ENCODE measurements at places on chromosomes 3 and 15.

DNA sequence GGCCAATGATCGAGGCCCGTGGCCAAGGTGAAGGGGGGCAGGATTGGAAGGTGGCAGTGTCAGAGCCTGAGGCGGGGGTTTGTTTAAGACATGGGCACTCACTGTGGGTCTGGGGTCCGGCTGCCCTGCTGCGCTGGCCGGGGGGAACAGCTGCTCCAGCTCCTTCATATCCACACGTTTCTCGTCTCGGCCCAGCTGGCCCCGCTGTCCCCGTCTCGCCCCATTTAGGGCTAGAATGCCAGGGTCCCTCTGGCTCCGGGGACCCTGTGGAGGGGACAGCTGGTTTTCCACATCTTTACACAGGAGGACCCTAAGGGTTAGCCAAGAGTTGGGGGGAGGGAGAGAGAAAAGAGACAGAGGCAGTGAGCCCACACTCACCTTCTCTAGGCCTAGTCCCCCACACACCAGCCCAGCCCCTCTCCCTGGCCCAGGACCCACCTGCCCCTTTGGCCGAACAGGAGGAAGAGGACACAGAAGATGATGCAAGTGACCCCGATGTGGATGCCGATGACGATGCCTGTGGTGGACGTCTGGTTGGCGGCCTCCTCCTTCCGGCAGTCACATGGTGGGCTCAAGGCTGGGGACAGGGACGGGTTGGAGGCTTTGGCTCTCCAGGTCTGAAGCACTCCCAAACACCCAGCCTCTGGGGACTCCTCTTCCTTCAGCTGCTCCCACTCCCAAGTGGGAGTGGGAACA lies 25.0 kb downstream of the RNU5B-1 start:
- DNase-seq = no peak

GRCh38 chr15:61916104-61916503 lies 144.1 kb downstream of the VPS13C start:
- no peak for DNase-seq

- no peak for DNase-seq
Observed at GRCh38 chr3:71317749-71318457, 265.6 kb downstream of the FOXP1 start.

DNA sequence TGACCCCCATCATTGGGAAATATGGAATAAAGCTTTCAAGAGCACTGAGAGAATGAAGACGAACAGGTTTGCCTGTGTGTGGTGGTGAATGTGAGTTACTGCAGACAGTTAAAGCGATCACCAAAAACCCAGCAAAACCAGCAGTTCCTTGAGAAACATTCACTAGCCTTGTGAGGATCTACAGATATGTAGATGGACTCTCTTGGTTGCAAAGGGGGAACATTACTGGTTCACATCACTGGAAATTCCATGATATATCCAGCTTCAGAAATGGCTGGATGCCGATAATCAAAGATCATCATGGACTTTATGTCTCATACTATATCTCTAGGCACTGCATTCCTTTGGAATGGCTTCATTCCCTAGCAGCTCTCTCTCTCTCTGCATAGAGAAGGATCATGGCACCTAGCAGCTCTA lies 10.2 kb upstream of the HERC1 start:
- no peak for DNase-seq

DNA sequence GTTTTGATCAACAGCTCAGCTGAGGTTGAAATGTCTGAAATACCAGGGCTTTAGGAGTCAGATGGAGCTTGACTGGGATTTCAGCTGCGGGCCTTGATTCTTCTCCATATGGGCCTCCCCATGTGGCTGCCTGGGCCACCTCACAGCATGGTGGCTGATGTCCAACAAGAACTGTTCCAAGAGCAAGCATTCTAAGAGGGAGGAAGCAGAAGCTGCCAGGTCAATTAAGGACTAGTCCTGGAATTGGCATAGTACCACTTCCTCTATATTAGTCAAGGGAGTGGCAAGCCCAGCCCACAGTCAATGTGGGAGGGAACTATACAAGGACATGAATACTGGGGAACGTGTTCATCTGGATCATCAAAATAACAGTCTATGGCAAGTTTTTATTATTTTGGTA lies 181.7 kb upstream of the ANKRD28 start:
- no peak for DNase-seq

DNA sequence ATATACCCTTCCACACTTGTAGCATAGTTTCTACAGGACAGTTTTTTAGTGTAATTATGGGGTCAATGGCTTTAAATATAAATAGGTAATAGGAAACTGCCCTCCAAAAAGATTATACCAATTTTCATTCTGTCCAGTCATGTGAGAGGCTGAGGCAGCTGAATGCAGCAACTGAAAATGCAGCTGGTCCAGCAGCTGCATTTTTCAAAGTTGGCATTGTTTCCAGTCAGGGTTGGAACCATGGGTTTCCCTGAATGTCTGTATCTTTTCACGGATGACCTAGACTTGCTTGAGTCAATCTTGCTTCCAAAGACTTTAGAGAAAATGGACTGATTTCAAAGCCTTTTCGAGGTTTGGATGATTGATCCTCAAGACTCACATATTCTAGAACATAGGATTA lies 9.9 kb upstream of the KNL1 start:
- DNase-seq = no peak
